NCI-H446 (cell line): ENCODE measurements at places on chromosomes 11 and 22.
A peak's percentile ranks its signal among the peaks of the same experiment; 100 is the strongest.

- DNase-seq: no peak
Measured at GRCh38 chr11:120937501-120937900, 86.4 kb upstream of the TBCEL start.

GRCh38 chr22:17920145-17920605 lies 104.2 kb downstream of the MICAL3 start:
- no peak for DNase-seq

DNA sequence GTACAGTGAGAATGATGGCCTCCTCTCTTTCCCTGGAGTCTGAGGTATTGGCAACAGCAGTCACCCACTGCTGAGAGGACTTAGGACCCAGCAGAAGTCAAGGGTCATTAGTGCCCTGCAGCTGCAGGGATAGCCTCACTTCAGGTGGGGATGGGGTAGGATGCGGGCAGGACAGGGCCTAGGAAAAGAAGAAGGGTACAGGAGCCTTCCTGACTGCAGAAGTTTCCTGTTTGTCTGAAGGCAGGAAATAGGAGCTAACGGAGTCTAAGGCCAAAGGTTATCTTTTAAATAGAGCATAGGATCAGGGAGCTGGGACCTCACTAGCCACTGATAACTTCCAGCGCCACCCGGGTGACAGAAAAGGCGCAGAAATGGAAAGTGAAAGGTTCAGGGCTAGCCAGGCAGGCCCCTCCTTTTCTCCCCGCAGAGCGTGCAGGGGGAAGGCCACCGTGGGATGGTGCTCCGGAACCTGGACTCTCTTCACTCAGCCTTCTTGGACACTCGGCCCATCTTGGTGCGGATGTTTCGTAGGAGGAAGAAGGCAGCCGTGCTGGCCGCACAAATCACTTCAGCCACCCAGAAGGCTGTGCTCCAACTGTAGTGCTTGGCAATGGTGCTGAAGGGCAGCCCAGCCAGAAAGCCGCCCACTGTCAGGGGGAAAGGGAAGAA lies 6.0 kb downstream of the TRAPPC4 start:
- DNase-seq: no peak

GRCh38 chr11:2143477-2143798 lies 4.2 kb upstream of the IGF2 start:
- DNase-seq: no peak

- DNase-seq: no peak
Measured at GRCh38 chr22:17569971-17570511, 6.7 kb downstream of the SLC25A18 start.

- DNase-seq: no peak
Measured at GRCh38 chr22:36846949-36847348, 13.9 kb upstream of the NCF4 start.

GRCh38 chr11:27300974-27301373 lies 62.0 kb downstream of the CCDC34 start:
- no peak for DNase-seq

DNA sequence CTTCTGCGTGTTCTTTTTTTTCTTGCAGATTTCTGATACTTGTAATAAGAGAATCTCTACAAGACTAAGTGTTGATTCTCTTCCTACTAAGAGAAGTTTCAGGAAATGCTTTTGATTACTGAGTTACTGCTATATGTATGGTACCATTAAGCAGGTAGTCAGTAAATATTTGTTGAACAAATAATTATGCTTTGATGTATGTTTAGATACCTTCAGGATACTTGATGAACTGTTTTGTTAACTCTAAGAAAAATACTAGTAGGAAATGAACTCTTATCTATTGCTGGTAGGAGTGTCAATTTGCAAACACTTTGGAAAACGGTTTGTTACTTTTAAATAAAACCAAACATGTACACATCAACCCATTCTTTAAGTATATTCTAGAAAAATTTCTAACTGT lies 90.6 kb downstream of the TMEM135 start:
- DNase-seq: no peak

- DNase-seq: no peak
Measured at GRCh38 chr11:114785820-114786219, 107.5 kb downstream of the NXPE2 start.

- DNase-seq: no peak
Measured at GRCh38 chr11:131824771-131825170, 454.4 kb downstream of the NTM start.

DNA sequence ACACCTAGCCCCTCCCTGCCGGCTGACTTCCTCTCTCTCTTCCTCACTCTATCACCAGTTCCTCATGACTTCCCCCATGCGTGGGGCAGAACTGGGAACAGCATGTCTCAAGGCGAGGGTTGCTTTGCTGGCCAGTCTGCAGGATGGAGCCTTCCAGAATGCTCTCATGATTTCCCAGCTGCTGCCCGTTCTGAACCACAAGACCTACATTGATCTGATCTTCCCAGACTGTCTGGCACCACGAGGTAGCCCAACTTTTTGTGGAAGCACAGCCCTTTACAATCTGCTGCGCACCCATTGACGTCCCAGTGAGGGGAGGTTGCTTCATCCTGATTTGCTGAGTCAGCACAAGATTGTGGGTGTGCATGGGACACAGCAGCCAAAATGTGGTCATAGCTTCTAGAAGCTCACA lies 8.6 kb downstream of the TCN2 start:
- DNase-seq: no peak

GRCh38 chr11:32436751-32437494 lies 1.6 kb upstream of the WT1 start:
- no peak for DNase-seq

DNA sequence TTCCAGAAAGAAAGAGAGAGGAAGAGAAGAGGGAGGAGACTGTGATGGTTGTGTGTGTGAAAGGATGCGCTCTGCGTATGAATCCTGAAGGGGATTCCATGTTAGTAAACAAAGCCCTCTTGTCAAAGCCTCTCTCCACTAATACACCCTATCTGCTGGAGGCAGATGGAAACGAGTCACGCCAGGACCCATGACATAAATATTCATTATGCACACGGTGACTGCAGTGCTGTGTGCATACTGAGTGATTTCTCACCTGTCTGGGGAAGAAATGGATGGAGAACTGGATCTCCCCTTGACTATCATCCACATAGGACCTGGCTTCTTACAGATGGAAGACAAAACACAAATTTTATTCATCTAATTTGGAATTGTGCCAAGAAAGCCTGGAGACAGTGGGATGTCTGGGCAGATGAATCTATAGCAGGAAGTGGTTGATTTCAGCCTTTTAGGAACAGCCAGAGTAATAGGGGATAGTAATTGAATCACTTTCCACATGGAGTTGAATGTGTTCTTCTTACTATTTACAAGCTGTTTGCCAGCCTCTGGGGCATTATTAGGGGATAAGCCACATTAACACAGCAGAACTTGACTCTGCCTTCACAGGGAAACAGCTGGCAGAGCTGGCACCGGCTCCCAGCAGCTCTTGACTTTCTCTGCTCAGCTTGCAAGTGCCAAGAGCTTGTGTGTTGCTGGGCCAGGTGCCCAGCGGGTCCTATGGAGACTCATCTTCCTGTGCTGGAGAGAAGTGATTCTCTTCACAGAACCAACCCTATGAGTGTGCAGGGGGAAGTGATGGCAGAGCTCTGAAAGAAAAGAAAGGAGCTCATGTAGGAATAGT lies 9.0 kb downstream of the MTNR1B start:
- DNase-seq: peak; percentile 99

DNA sequence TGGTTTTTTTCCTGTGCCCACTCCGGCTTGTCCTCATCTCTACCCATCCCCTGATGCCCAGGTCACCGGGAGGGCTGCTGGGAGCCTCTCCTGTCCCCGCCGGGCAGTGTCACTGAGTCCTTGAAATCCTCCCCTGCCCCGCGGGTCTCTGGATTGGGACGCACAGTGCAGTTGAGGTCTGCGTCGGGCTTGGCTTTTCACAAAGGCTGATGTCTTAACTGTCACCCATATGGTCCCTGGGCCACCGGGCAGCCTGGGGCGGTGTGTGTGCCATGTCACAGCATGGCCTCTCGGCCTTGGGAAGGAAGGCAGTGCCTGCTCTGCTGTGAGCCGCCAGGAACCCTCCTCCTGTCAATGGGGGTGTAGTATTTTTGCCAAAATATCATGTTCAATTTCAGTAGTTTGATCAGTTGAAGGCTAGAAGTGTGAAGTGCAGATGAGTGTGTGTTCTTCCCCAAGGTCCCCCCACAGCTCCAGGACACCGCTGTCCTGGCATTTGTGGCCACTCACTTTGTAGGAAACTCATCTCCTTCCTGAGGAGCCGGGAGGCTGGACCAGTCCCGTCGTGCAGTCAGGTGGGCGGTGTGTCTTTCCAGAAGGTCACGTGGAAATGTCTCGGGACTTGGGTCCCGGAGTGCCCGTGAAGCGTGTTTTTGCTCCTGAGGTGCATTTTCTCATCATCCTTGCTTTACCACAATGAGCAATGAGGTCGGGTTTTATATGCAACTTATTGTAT lies 37.6 kb downstream of the CTTN start:
- DNase-seq: no peak

DNA sequence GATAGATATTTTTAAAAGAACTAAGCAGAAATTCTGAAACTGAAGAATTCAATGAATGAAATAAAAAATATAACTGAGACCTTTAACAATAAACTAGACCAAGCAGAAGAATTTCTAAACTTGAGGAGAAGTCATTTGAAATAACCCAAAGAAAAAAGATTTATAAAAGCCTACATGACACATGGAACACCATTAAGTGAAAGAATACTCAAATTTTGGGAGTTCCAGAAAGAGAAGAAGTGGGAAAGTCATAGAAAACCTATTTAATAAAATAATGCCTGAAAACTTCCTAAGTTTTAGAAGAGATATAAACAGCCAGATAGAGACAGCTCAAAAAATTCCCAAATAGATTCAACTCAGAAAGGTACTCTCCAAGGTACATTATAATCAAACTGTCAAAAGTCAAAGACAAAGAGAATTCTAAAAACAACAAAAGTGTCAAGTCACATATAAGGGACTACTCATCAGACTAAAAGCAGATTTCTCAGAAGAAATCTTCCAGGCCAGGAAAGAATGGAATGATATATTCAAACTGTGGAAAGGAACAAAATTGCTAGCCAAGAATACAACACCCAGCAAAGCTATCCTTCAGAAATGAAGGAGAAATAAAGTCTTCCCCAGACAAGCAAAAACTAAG lies 72.9 kb upstream of the GNAZ start:
- no peak for DNase-seq

DNA sequence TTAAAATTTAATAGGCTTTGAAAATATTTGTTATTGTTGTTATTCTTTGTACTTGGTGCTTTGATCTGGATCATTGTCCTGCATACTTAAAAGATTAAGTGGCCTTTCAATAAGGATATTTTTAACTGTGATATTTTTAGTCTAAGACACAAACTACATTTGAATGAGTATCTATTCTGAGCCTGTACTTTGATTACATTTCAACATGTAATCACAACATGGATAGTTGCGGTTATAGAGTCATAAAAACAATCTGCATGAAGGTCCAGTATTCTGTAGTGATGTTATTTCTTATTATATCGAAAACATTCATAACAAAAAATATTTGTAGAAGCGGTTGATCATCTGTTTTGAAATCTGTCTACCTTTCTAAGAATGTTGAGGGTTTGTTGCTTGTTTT lies 58.6 kb downstream of the HIPK3 start:
- DNase-seq: no peak

GRCh38 chr11:129453293-129453721 lies 77.7 kb downstream of the BARX2 start:
- DNase-seq: no peak

DNA sequence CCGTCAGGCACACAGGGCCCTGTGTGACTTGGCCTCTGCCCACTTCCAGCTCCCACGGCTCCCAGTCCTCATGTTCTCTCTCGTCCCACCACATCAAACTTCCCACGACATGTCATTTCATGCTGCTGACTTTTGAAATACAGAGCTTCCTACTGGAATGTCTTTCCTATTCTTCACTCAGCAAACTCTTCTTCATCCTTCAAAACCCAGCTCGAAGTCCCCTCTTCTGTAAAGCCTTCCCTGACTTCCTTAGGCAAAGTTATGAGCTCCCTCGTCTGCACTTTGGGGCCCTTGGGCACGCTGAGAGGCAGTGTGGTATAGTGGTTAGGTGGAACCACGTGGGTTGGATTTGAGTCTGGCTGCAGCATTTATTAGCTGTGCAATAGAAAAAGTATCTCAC lies 37.8 kb upstream of the EIF3D start:
- DNase-seq: no peak

- no peak for DNase-seq
Measured at GRCh38 chr11:71218789-71219499, 33.4 kb downstream of the SHANK2 start.

GRCh38 chr11:73389916-73390315 lies 13.7 kb downstream of the RELT start:
- no peak for DNase-seq

DNA sequence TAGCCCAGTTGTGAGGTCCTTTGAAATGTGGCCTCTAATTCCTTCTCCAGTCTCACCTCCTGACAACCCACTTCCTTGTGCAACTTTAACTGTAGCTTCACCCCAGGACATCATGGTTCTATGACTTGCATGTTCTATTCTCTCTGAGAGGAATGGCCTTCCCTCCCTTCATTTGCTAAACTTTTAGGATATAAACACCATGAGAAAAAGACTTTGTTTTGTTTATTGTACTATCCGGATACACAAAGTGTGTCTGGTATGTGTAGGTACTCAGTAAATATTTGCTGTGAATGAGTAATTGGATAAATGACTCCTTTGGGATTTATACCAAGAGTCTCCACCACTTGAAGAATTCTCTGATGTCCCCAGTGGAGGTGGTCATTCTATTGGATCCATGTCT lies 547.6 kb downstream of the INSC start:
- no peak for DNase-seq

DNA sequence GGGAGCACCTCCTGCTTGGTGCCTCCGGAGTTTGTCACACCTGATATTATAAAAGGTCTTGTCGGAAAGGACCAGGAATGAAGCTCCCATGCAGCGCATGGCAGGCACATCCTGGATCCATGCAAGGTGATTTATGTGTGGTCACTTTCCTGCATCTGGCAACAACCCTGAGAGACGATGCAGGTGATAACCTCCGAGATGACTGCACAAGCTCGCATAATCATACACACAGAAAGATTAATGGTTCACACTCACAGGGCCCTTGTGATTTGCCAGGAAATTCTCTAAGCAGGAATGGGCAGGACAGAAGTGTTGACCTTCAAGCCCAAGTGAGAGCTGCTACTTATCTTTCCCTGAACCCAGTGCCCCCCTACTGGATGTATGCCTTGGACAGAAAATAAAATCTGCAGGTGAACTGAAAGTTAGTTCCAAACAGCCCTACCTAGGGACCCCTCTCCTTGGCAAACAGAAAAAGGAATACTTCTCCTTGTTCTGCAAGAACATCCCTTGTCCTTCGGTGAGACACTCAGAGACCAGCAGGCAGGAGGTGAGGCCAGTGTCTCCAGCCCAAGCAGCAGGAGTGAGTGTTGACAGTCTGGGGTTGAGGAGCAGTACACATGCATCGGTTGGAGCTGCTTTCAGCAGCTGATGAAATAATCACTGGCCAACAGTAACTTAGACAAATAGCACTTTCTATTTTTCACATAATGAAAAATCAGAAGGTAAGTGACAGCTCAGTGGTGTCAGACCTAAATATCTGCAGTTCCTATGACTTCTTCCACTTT lies 619.4 kb upstream of the B3GAT1 start:
- DNase-seq: no peak

DNA sequence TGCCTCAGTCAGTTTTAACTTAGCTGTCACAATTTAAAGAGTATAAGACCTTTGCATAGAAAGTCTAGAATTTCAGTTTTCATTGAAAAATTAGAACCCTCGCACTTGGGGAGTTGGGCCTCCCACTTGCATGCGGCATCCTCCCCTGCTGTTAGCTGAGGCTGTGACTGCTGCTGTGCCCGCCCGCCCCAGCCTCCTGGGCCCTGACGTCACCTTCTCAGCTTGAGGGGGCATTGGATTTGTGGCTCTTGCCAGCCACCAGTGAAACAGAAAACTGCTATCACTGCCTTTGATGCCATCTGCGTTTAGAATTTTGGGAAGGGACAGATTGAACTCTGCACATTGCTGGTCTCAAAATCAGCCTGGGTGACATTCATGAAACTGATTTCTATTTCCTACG lies 108.7 kb downstream of the CTTN start:
- DNase-seq: no peak
